Coronary artery (tissue), 2 donors: ENCODE measurements at places on chromosomes 11 and 22.

DNA sequence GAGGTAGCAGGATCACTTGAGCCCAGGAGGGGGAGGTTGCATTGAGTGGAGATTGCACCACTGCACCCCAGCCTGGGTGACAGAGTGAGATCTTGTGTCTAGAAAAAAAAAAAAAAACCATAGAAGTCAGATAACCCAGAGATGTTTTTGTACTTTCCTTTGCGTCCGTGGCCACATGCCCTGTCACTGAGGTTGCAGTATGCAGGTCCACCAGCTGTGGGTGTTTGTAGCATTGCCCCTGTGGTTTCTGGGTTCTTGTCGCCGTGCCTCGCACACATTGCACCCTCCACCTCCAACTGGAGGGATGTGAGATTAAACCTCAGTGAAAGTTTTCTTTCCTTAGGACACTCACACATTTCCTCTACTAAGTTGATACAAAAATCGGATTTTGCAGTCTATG, 70.3 kb downstream of the TNRC6B start:
- no peak for DNase-seq

- DNase-seq = no peak
Observed at GRCh38 chr22:46749682-46750529, 11.9 kb upstream of the CERK start.

- DNase-seq = no peak
Observed at GRCh38 chr22:27296091-27296675, 505.4 kb downstream of the MN1 start.

- no peak for DNase-seq
Observed at GRCh38 chr11:35148163-35148837, 9.3 kb downstream of the CD44 start.

DNA sequence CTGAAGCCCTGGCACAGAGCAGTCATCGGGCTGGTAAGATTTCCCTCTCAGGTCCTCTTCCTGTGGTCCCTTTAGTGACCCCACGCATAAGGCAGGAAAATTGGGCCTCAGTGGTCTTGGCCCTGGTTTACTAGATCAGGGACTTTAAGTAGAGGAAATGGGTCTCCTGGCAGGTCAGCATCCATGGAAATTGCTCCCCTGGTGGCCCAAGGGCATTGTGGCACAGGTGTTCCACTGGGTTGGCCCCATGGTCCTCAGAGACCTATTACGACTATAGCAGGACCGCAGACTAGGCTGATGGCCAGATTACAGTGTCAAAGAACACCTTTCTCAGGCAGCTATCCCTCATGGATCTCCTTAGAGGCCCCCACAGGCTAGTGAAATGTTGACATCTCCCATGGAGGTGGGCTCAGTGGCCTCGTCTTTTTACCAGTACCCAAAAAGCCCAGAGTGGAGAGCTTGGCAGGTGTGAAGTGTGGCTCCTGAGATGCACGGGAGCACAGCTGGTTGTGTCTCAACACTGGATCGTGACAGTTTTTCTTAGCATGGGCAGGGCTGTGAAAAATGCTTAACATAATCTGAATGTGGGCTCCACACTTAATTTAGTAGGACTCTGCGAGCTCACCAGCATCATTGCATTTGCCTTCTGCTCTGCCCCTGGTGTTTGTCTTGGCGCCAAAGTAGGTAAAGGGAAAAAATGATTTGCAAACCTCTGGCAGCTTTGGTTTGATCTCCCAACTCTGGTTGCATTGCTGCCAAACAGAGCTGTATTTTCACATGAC, 74.2 kb downstream of the ZBTB16 start:
- DNase-seq = no peak

- DNase-seq = no peak
Observed at GRCh38 chr22:49779853-49780697, 47.6 kb downstream of the BRD1 start.

DNA sequence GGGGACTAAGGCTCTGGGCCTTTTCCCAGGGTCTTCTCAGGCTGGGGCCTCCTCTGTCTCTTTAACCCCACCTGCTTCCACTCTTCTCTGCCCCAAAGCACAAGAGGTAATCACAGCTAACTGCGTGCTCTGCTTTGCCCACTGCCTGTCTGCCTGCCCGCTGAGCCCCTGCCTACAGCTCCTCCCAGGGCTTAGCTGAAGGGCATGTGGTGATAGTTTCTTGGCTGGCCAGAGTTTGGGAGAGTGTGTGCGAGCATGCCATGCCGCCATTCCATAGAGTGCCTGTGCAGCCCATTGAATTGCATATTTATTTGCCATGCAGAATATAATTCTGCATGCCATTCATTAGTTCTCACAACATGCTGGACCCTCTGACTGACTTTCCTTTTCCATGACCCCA, 32.5 kb downstream of the PHLDB1 start:
- no peak for DNase-seq

- DNase-seq = no peak
Observed at GRCh38 chr11:61985869-61986268, 18.4 kb upstream of the FTH1 start.

DNA sequence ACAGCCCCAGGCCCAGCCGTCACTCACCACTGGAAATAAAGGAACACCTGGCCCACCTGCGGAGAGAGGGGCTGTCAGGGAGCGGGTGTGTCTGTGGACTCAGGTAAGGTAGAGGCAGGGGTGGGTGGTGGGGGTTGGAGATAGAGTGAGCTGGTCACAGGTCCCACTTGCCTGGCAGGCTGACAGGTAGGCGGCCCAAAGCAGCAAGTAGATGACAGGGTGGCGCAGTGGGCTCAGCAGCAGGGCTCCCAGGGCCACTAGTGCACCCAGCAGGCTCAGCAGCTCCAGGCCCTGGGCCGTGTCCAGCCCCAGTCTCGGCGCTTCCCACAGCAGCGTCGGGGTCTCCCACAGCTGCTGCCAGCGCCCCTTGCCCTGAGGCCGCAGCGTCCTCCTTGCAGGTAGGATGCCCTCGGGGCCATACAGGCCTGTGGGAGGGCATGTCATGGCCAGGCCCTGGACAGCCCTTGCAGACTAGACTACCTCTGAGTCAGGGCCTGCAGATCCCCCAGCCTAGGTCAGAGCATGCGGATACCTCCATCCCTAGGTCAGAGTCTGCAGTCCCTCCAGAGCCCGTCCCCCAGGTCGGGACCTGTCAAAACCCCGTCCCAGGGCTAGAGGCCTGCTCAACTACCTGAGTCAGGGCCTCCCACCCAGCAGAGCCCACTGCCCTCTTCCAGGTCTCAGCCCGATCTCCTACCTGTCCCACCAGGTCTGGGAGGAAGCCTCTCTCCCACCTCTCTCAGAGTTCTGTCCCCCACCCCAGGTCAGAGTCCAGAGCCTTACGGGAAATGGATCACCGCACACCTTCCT, 686 bp downstream of the LMF2 start:
- DNase-seq = peak; percentile 79

DNA sequence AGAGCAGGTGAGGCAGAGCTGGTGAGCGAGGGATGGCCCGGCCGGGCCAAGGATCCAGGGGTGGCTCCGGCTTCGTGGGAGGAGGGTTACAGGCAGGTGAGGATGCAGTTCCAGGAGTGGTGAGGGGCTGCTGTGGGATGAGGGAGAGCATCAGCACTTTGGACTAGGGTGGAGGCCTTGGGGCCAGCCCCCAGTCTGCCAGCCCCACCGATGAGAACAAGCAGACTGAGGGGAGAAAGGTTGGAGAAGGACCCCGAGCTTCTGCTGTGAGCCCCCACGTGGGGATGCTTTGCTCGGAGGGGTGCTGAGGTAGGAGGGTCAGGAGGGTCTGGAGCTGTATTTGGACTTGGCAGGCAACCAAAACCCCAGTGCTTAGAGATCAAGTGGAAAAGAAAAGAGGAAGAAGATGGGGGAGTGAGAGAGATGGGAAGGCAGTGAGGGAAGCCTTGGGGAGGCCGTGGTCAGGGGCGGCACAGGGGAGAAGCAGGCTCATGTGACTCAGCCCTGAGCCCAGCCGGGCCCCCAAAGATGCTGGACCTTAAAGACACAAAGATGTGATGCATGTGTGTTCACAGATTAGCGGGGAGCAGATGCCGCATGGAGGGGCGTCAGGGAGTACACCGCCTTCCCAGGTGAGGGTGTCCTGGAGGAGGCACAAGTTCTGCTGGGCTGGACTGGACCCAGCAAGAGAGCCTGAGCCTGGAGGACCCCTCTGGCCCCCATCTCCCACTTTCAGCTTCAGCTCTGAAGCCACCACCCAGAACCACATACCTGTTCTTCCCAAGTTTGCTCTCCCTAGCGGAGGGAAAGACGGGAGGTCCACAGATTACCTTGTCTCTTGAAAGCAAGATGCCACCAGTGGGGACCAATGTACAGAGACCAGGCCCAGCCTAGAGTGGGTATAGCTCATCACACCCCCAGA, 91.3 kb downstream of the CDKN1C start:
- peak; percentile 68 for DNase-seq

GRCh38 chr11:84691830-84692229, 935.3 kb downstream of the DLG2 start:
- no peak for DNase-seq

DNA sequence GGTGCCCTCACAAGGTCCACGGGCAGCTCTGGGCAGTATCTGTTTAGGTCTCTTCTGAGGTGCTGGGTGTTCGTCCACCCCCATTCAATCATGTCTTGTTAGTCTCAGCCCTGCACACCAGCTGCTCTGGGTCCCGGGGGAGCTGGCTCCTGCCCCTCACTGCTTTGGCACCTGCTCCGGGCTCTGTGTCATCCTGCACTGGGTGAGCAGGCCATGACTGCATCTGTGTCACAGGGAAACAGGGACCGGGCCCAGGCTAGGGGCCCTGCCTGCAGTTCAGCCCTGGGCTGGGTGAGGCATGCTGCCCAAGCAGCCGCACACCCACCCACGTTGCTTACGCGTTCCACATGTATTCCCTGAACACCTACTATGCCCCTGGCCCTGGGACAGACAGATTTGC, 43.9 kb downstream of the ELFN2 start:
- DNase-seq = no peak

DNA sequence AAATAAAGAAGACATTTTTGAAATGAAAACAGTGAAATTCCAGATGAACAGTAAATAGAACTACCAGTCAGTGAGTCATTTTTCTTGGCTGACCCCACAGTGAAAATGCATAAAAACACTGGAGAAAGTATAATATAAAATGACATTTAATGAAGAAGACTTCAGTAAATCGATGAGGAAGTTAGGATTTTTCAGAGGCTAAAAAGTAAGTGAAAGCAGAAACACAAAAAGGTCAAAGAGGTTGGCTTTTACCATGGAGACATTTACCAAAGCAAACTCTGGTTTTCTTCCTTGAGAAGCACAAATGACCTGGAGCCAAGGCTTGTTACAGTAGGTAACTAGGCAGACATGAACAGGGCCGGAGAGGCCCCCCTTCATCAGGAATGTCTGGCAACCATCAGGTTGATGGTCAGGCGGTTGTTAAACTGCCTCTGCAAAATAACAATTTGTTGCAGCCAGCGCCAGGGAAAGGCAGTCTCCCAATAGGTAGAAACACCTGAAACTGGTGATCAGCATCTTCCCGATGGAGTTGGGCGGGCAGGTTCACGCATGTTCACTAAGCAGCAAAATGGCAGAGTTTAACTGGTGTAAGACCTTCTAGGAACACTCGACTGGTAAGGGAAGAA, 16.7 kb upstream of the TMEM123 start:
- no peak for DNase-seq

DNA sequence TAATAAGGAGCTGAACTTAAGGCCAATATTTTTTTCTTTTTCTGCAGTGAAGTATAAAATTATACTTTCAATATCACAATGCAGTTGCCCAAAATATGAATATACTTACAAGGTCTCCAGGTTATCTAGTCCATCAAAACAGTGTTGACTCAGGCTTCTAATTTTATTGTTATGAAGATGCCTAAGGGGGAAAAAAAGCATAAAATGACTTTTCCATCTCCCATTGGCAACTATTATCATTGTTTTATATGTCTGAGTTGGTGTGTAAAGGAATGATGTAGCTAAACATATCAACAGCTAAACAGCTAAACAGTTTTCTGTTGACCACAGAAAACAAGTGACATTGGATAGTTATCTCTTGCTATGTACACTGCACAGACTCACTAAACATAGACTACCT, 21.2 kb upstream of the CCDC34 start:
- no peak for DNase-seq

GRCh38 chr11:15062599-15062998, 10.8 kb upstream of the CALCB start:
- DNase-seq = no peak

DNA sequence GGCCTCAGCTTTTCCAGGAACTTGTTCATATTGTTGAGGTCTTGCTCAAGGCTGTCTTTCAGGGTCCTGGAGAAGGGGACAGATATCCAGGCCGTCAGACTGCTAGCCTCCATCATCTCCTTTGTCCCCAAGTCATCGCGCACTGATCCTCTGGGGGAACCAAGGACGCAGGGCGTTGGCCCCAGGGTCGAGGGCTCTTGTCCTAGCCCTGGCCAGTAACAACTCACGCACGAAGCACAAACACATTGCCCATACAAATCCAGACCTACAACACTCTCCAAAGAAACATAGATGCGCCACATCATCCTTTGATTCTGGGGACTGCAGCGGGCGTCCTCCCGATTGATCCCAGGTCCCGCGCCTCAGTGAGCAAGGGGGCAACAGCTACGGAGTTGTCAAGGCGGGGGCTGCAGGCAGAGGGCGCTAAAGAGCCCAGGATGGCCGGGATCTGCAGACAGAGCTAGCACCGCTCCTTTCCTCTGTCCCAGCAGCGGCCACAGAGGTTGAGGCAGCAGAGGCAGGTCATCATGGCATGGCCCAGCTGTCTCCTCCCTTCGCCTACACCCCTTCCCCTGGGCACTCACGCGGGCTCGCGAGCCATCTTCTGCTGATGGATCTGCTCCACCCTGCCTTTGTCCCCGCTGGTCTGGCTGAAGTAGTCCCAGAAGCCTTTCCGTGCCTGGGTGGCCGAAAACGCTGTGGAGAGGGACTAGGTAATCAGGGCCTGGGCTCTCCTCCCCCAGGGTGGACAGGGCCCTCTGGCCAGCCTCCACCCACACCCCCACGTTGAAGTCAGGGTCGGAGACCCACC, 472 bp downstream of the APOA5 start:
- DNase-seq = no peak

GRCh38 chr11:9899676-9900075, 235.8 kb downstream of the SWAP70 start:
- no peak for DNase-seq

- no peak for DNase-seq
Observed at GRCh38 chr11:79304599-79305212, 136.1 kb downstream of the TENM4 start.

GRCh38 chr11:111672949-111673348, 70.7 kb downstream of the SIK2 start:
- no peak for DNase-seq

- DNase-seq = no peak
Observed at GRCh38 chr22:42401535-42402334, 30.5 kb downstream of the NFAM1 start.

GRCh38 chr22:23068096-23068831, 2.1 kb upstream of the GNAZ start:
- DNase-seq = peak; percentile 59
